ENCODE measurements at places on chromosomes 3 and 15. TPM values are rescaled to one million over a fixed set of nuclear protein-coding genes. Genes with fewer than 3 reads are reported as not detected.

GRCh38 chr3:14179114-14179465 is 473 bp downstream of the LSM3 start:
- peaks cover 6% of the 10 kb centered on the region for H3K36me3 ChIP-seq
- H3K4me1 ChIP-seq: peaks cover 66% of the 10 kb centered on the region
- H3K4me3 ChIP-seq: peak overlapping the region; percentile 95
- peak overlapping the region; percentile 70 for H3K27ac ChIP-seq

- H3K4me1 ChIP-seq: peaks cover 31% of the 10 kb centered on the region
- no peaks in the 10 kb centered on the region for H3K27me3 ChIP-seq
- H3K36me3 ChIP-seq: no peaks in the 10 kb centered on the region
- DNase-seq: no peak
- H3K27ac ChIP-seq: no peak overlapping the region
Measured at GRCh38 chr3:177351757-177352158, 154.5 kb upstream of the TBL1XR1 start.

- H3K36me3 ChIP-seq: no peaks in the 10 kb centered on the region
- no peak overlapping the region for H3K27ac ChIP-seq
- no peaks in the 10 kb centered on the region for H3K4me1 ChIP-seq
- no peak for DNase-seq
- no peak overlapping the region for H3K4me3 ChIP-seq
Measured at GRCh38 chr3:70543493-70543892, 231.1 kb upstream of the MDFIC2 start.

- no peak overlapping the region for H3K4me3 ChIP-seq
- H3K36me3 ChIP-seq: no peaks in the 10 kb centered on the region
- no peak overlapping the region for H3K27ac ChIP-seq
- H3K4me1 ChIP-seq: peaks cover 19% of the 10 kb centered on the region
- H3K27me3 ChIP-seq: no peaks in the 10 kb centered on the region
Measured at GRCh38 chr15:78429477-78429876, 8.5 kb upstream of the IREB2 start.

GRCh38 chr3:32126305-32127015 is 20.0 kb downstream of the GPD1L start:
- no peak overlapping the region for H3K4me3 ChIP-seq
- peaks cover 54% of the 10 kb centered on the region for H3K4me1 ChIP-seq

GRCh38 chr3:113261063-113261625 is 49.8 kb downstream of the BOC start:
- H3K4me3 ChIP-seq: no peak overlapping the region
- no peak overlapping the region for H3K27ac ChIP-seq
- H3K27me3 ChIP-seq: peaks cover 36% of the 10 kb centered on the region
- H3K4me1 ChIP-seq: 0 out of 2 replicates have a peak, but pooled peaks cover 6% of the 10 kb centered on the region

DNA sequence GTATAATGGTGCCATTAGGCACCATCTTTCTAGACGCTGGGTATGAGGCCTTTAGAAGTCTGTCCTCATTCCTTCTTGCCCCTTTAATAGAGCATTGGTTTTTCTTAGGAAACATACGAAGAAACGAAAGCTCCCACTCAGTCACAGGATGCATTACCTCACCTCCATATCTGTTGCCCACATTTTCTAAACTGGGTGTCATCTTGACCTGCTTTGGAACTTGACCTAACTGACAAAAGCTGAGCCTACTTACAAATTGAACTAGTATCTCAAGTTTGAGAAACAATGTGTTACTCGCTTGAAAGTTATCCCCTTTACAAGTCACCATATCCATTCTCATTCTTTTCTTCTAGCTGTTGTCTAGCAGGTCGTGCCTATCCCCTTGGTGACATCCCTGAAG is 102.7 kb downstream of the VPS8 start:
- DNase-seq: no peak
- H3K27ac ChIP-seq: no peak overlapping the region
- no peaks in the 10 kb centered on the region for H3K27me3 ChIP-seq
- peaks cover 8% of the 10 kb centered on the region for H3K4me1 ChIP-seq
- H3K36me3 ChIP-seq: no peaks in the 10 kb centered on the region

- no peak overlapping the region for H3K4me3 ChIP-seq
- H3K27me3 ChIP-seq: no peaks in the 10 kb centered on the region
- H3K27ac ChIP-seq: no peak overlapping the region
- peaks cover 39% of the 10 kb centered on the region for H3K4me1 ChIP-seq
Measured at GRCh38 chr15:39132070-39132469, 448.8 kb upstream of the THBS1 start.

DNA sequence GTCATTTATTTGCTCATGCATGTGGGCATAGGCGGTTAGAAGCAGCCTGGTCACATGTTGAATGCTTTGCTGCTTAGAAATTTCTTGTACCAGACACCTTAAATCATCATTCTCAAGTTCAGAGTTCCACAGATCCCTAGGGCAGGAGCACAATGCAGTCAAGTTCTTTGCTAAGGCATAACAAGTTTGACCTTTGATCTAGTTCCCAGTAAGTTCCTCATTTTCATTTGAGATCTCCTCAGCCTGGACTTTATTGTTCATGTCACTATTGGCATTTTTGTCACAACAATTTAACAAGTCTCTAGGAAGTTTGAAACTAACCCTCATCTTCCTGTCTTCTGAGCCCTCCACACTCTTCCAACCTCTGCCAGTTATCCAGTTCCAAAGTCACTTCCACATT is 22.8 kb downstream of the HGD start:
- H3K4me3 ChIP-seq: no peak overlapping the region
- H3K36me3 ChIP-seq: peaks cover 90% of the 10 kb centered on the region
- H3K27ac ChIP-seq: no peak overlapping the region
- DNase-seq: no peak
- peaks cover 13% of the 10 kb centered on the region for H3K4me1 ChIP-seq
- no peaks in the 10 kb centered on the region for H3K27me3 ChIP-seq

DNA sequence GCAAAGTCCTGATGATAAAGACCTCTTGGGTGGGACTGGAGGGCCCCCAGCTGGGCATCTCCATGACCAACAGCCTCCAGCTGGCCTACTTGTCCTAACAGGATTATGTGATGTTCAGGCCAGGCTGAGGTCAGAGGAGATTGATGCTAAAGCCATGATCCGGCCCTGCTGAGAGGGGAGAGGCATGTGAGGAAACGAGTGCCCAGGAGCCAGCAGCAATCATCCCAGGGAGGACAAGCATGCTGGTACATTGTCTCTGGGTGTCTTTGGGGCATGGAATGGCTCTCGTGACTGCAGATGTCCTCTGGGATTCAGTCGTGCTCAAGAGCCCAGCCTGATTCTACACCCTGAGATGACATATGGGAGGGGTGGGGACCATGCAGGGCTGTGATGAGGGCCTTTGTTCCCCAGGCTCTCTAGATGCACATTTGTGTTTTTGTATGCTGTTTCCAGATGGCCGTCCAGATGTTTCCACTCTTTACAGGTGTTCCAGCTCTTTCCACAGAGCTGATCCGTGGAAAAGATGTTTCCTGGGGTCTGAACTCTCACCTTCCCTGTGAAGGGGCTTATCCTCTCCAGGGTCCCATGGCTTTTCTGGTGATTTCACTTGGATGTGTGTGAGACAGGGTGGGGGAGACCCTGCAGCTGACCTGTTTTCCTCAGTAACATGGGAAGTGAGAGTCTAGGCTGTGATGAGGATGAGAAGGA is 20.2 kb downstream of the SLC24A1 start:
- H3K27ac ChIP-seq: no peak overlapping the region
- H3K27me3 ChIP-seq: no peaks in the 10 kb centered on the region
- H3K4me1 ChIP-seq: peaks cover 5% of the 10 kb centered on the region
- peak; percentile 12 for DNase-seq

- H3K27me3 ChIP-seq: peaks cover 57% of the 10 kb centered on the region
- no peak overlapping the region for H3K27ac ChIP-seq
- H3K4me1 ChIP-seq: no peaks in the 10 kb centered on the region
- no peaks in the 10 kb centered on the region for H3K36me3 ChIP-seq
- no peak for DNase-seq
Measured at GRCh38 chr3:194375473-194376240, 6.1 kb upstream of the LRRC15 start.

DNA sequence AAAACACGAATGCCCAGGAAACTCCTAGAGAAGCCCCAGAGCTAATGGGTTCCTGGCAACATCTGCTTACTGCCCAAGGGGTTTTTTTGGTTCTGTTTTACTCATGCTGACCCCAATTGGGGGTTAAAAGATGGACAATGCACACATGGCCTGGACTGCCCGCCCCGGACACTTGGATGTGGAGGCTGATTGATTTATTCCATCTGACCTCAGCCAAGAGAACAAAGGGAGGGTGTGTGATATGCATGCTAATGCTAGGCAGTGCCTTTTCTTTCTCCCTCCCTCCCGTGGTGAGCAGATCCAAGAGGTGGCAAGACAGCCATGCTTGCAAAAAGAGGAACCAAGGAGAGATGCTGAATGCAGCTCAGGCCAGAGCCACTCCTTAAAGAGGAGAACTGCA is 3.3 kb upstream of the LRTM1 start:
- no peak for DNase-seq
- no peaks in the 10 kb centered on the region for H3K4me1 ChIP-seq
- no peaks in the 10 kb centered on the region for H3K36me3 ChIP-seq
- no peaks in the 10 kb centered on the region for H3K27me3 ChIP-seq

- H3K27me3 ChIP-seq: no peaks in the 10 kb centered on the region
- no peaks in the 10 kb centered on the region for H3K36me3 ChIP-seq
- H3K27ac ChIP-seq: no peak overlapping the region
- no peaks in the 10 kb centered on the region for H3K4me1 ChIP-seq
- H3K4me3 ChIP-seq: no peak overlapping the region
Measured at GRCh38 chr15:54917312-54917711, 279.4 kb downstream of the RSL24D1 start.

DNA sequence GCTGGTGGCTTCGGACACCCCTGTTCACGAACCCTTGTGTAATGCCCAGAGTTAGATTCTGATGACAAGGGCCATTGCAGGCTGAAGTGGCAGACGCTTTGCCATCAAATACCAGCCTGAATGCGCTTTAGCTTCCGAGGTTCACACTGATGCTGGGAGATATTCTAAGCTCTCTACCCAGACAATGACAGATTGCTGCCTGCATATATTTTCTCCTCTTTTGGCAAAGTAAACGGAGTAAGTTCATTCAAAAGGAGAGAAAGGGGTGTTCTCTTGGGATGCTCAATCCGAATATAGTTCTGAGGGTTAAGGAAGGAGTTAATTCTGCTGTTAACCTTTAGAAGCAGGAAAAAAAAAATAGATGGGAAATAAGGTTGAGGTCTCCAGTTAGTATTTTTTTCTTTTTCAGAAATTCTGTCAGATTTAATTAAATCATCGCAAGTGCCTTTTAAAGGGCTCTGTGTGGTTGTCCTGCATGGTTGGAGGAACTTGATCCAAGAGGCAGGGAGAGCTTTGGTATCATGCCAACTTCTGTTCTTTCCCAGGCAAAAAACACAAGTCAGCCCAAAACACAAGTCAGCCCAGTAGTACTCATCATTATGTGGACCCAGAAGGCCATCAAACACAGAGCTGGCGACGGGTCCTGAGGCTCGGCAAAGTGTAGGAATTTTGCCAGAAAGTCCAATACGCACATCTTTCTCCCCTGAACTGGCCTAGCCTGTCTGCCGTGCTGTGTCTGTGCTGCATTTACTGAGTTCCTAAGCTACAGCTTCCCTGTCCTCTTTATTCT is 70.9 kb upstream of the ST8SIA2 start:
- no peaks in the 10 kb centered on the region for H3K36me3 ChIP-seq
- peaks cover 3% of the 10 kb centered on the region for H3K27me3 ChIP-seq
- no peak overlapping the region for H3K27ac ChIP-seq
- no peak overlapping the region for H3K4me3 ChIP-seq

P3H2 gene
- not detected for total RNA-seq

MNS1 gene
- total RNA-seq: 2.3 TPM

GOLGA8J gene
- not detected for total RNA-seq

FETUB gene
- total RNA-seq: 2.1 TPM
